Pulmonary artery endothelial cell (primary cell): ENCODE measurements at places on chromosomes 3 and 15. TPM values are rescaled to one million over a fixed set of nuclear protein-coding genes. Genes with fewer than 3 reads are reported as not detected.

The GOLGA8S gene
- total RNA-seq, result under 0.01 and 0.04 TPM in 2 replicates

The DUOXA2 gene
- not detected in 2 replicates for total RNA-seq

The CHP1 gene
- total RNA-seq, result 89.9 and 91.7 TPM in 2 replicates

The ARGFX gene
- not detected in 2 replicates for total RNA-seq

The NOP10 gene
- total RNA-seq, result 186 and 277 TPM in 2 replicates

The ZBED2 gene
- total RNA-seq, result not detected in 2 replicates

The C2CD4B gene
- total RNA-seq, result 9.2 and 32.5 TPM in 2 replicates

The CRBN gene
- 53.8 and 68.6 TPM in 2 replicates for total RNA-seq

The VPS18 gene
- total RNA-seq, result 48.7 and 50.8 TPM in 2 replicates

The ISLR2 gene
- not detected in 2 replicates for total RNA-seq

The OR5K2 gene
- not detected in 2 replicates for total RNA-seq

The AMT gene
- total RNA-seq, result 0.33 and 0.53 TPM in 2 replicates

The ATP13A3 gene
- total RNA-seq, result 189 and 198 TPM in 2 replicates

The TRPM1 gene
- 0.25 and 0.26 TPM in 2 replicates for total RNA-seq

The GPR62 gene
- 0.07 TPM in 2 replicates for total RNA-seq

The KY gene
- total RNA-seq, result not detected in 2 replicates

The C3orf49 gene
- not detected in 2 replicates for total RNA-seq

The STRC gene
- total RNA-seq, result under 0.01 TPM in 2 replicates

The FAM227B gene
- total RNA-seq, result 0.81 and 3.0 TPM in 2 replicates

The SLCO3A1 gene
- 1.9 and 2.3 TPM in 2 replicates for total RNA-seq

The TMEM207 gene
- not detected in 2 replicates for total RNA-seq

The CFAP91 gene
- total RNA-seq, result 0.14 and 0.92 TPM in 2 replicates

The CTXN2 gene
- total RNA-seq, result under 0.01 TPM in 1 of 2 replicates, not detected in the other
